H7 (cell line): ENCODE measurements at places on chromosomes 2 and 18. TPM values are rescaled to one million over a fixed set of nuclear protein-coding genes. Genes with fewer than 3 reads are reported as not detected.

GRCh38 chr18:73787316-73787715 is 360.3 kb downstream of the FBXO15 start:
- no peak for DNase-seq

- DNase-seq: no peak
Observed at GRCh38 chr2:31956312-31956711, 54.5 kb downstream of the MEMO1 start.

- no peak for DNase-seq
Observed at GRCh38 chr2:186064507-186064906, 325.9 kb downstream of the FSIP2 start.

DNA sequence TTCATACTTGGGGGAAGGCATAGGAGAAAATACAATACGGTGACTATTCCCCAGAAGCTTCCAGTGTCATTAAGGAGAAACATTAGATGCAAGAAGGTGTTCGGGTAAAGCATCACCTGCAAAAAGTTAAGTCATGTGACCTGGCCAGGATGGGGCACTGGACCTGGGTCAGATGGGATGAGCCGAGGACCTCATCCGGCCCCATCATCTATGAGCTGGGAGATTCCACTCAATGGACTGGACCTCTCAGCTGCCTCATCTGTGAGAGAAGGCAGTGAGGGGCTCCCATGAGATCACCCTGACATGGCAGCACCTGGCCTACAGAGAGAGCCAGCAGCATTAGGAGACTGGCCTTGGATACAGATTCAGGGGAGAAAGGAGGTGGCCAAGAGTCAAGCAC is 111.4 kb upstream of the TEX51 start:
- DNase-seq: no peak

GRCh38 chr2:197204519-197205250 is 105.9 kb downstream of the ANKRD44 start:
- no peak for DNase-seq

GRCh38 chr18:58241877-58242276 is 197.9 kb downstream of the NEDD4L start:
- no peak for DNase-seq

- DNase-seq: peak; percentile 61
Observed at GRCh38 chr2:98269274-98269673, 77.0 kb upstream of the CNGA3 start.

ZNF396 gene
- 1.4 and 2.0 TPM in 2 replicates for total RNA-seq

CSRNP3 gene
- total RNA-seq: 3.0 and 4.3 TPM in 2 replicates

CAPN13 gene
- total RNA-seq: 0.55 and 2.3 TPM in 2 replicates

SLC23A3 gene
- not detected in 2 replicates for total RNA-seq

ZCCHC2 gene
- total RNA-seq: 7.8 and 10.5 TPM in 2 replicates

CELF4 gene
- total RNA-seq: 2.9 and 3.7 TPM in 2 replicates

RAB6C gene
- not detected in 2 replicates for total RNA-seq
